ENCODE measurements at places on chromosomes 7 and 10.

DNA sequence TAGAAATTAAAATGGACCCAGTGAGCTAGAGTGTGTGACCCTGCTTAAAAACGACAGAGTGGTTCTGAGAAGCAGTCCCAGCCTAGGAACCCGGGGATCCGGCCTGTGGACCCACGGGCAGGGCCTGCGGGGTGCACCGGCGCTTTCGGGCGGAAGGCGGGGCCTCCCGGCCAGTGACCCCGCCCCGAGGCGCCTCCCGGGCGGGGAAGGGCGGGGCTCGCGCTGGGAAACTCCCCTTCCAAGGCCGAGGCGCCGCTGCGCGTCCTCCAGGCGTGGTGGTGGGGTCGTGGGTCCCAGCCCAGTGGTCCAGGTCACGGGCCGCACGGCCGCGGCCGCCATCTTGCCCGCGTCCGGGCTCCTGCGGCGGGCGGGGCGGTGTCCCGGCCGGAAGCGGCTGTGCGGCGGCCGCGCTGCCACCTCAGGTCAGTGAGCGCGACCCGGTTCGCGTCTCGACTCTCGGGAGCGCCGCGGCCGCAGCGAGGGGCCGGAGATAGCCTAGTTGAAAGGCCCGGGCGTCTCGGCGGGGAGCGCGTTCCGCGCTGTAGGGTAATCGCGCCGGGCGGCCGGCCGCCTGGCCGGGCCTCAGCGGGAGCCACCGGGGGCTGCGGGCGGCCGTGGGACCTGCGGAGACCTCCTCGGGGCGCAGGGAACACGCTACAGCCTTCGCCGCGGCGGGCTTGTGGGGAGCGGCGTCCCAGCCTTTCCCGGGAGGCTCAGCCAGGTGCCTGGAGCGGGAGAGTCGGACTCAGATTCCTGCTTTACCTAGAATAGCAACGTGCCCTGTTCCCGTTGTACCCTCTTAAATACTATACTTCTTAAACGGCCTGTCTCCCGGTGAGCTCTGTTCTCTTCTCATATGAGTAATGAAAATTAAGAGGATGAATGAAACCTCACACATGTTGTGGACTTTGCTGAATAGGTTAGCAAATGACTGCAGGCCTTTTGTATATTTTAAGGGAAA lies at the start of gene MIOS:
Gene MIOS (plus strand): TSS at position 234 of the 961 bp plus-strand sequence. CDS start 5,592 bp downstream, outside the sequence.
- DNase-seq = peak; percentile 75

DNA sequence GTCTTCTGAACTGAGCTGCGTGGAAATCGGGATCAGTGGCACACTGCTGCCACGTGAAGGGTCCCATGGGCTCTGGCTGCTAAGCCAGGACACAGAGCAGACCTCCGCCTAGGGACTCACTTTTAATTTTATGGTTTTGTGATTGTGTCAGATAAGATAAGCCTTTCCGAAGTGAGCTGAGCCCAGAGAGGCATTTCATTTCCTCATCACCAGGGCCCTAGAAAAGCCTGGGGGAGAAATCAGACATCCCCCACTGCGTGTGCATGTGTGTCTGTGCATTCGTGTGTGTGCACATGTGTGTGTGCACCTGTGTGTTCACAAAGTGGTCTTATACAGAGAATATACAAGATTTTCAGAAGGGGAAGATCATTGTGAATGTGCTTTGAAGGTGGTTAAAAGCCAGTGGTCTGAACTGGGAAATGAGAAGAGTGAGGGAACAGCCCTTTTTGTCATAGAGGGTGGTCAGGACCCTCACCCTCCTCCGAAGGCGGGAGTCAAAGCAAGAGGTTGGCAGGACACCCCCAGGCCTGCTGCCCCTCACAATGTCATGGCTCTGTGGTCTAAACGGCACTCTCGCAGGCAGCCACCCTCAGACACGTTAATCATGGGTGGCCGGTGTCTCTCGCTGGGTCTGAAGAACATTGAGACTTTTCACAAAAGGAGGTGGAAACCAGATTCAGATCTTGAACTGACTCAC lies 176.1 kb upstream of the PFKP start:
- DNase-seq = no peak

DNA sequence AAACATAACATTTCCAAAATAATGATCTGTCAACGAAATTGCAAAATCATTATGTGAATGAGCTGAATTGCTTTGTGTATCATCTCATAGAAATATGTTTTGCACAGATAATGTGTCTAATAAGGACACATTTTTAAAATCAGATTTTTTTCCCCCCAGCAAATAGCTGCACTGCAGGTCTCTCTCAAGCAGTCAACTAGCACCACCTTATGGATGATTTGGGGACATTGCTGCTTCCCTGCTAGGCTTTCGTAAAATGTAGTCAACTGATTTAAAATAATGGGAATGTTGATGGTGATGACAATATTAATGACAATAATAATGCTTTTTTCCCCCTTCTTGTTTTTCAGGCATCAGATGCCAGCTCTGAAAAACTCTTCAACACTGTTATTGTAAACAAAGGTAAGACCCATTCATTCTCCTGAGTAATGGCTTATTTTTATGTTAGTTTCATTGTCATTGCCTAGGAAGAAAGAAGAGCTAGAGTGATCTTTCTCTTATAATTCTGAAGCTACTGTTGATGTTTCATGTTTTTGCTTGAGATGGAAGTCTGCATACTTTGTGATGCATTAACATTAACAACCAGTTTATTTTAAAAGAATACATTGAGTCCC lies 433.6 kb upstream of the GALNT17 start:
- no peak for DNase-seq

DNA sequence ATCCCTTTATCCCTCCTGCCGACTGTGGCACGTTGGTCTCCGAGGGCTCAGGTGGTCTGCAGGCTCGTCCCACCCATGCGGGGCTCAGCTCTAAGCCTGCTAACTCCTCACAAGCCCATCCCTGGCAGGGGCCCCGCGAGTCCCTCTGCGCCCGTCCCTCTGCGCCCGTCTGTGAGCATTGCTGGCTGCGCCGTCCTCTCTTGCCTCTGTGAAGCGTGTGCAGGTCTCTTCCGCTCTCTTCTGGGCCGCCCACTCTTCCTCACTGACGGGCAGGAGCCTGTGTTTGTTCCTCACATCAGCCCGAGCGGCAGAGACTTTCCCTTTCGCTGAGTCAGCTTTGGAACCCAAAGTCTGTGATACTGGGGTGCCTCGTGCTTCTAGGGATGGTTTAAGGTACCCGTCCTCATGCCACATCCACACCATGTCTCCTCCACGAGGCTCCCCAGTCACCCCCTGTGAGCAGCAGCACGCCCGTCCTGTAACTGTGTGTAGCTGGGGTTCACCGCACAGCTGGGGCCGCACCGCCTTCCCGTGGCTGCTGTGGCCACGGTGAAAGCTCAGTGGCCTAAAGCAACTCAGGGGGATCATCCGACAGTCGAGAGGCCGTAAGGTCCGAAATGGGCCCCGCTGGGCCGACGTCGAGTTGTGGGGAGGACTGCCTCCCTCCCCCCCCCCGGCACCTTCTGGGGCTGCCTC lies 35.5 kb downstream of the ADGRA1 start:
- DNase-seq = no peak

GRCh38 chr7:42746214-42746613 lies 165.7 kb downstream of the C7orf25 start:
- DNase-seq = no peak

DNA sequence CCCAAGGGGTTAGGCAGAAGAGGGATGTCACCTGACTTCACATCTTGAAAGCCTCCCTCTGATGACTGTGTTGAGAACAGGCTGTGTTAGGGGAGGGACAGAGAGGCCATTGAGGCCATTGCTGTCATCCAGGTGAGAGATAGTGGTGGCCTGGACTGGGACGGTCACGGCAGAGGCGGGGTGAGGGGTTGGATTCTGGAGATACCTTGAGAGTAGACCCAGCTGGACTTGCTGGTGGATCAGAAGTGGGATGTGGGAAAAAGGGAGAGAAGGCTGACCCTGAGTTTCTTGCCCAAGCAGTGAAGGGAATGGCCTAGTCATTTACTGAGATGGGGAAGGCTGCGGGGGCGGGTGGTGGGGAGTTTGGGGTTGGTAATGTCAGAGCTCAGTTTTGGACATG lies 13.6 kb downstream of the MTURN start:
- DNase-seq = no peak

DNA sequence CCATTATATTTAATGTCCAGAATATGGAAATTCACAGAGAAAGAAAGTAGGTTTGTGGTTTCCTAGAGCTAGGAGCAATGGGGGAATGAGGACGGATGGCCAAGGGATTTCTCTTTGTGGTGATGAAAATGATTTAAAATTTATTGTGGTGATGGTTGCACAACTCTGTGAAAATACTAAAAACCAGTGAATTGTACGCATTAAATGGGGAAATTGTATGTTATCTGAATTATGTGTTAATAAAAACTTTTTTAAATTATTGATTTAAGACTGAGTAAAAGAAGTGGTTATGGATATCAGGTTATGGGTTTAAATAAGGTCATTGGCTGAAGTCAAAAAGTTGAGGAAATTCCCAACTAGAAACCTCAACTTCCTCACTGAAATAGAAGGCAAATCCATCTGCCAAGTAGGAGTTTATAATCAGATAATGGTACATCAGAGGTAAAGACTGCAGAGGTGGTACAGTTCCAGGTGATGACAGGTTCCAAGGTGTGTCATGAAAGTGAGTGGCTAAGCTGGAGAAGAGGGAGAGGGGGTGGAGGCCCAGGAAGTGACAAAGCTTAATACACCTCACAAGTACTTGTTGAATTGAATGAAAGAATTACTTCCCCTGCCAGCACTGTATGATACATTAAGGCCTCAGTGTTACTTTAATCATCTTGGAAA lies 68.9 kb upstream of the CCDC71L start:
- no peak for DNase-seq

DNA sequence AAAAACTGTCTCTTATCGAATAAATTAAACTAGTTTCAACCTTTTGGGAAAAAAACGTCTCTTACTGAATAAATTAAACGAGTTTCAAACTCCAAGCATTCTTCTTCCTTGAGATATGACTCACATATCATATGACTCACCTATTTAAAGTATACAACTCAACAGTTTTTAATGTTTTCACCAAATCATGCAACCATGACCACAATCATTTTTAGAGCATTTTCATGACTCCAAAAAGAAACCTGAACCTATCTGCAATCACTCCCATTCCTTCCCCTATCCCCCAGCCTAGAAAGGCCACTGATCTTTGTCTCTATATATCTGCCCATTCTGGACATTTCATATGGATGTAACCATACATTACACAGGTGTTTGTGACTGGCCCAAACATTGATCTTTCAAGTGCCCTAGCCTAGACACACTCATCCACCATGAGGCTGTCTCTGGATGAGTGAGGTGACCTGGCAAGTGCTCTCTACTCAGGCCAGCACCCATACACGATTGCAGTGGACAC lies 115.3 kb downstream of the PIP4K2A start:
- no peak for DNase-seq

DNA sequence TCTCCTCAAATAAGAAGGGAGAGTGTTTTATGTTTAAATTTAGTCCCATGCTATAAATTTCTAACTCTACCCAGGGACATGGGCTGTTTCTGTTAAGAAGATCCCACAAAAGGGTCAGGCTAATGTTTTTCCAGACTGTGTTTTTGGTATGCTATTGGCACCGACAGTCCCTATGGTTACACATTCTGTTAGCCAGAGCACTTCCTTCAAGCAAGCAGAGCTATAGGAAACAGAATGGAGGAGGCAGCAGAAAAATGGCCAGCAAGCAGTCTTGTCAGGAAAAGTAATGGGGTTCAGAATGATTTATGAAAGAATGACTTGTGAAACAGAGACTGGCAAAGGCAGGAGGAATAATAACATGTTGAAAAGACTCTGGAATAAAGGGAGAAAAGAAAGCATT lies 44.8 kb upstream of the PHYHIPL start:
- no peak for DNase-seq

- no peak for DNase-seq
These were observed 21.5 kb downstream of the LRRN3 start for GRCh38 chr7:111112439-111112838.

- no peak for DNase-seq
These were observed 15.5 kb downstream of the TUBGCP2 start for GRCh38 chr10:133292919-133293809.

DNA sequence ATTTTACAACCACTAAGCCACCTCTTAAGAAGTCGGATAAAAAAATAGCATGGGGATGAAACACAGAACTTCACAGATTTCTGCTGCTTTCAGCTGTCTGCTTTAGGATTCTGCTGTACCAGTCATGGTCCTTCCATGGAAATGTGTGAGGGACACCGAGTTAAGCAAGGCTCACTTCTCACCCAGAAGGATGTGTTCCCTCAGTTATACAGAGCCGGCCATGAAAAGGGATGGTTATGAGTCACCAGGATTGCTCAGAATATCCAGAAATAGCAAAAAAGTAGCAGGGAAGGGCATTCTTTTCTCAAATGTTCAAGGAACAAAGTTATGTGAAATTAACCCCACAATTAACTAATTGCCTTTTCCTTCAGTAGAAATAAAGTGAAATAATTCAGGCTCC lies 124.4 kb downstream of the AMPH start:
- no peak for DNase-seq

DNA sequence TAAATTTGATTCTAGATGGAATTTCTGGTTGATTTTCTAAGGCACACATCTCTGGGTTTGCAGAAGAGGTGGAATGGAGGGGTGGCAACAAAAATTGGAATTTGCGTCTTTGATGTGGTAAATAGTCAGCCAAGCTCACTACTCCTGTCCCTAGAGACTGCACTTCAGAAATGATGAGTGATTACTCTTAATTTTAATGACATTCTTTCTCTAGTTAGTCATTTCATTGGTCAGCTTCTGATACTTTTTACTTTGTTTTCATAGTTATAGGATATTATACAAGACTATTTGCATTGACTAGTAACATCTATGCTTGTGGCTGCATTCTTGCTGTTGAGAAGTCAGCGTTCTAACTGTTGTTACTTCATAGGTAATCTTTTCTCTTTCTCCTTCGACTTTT lies 658.3 kb downstream of the SUGCT start:
- DNase-seq = no peak

- no peak for DNase-seq
These were observed 306.4 kb upstream of the CDC14C start for GRCh38 chr7:48617993-48618392.

DNA sequence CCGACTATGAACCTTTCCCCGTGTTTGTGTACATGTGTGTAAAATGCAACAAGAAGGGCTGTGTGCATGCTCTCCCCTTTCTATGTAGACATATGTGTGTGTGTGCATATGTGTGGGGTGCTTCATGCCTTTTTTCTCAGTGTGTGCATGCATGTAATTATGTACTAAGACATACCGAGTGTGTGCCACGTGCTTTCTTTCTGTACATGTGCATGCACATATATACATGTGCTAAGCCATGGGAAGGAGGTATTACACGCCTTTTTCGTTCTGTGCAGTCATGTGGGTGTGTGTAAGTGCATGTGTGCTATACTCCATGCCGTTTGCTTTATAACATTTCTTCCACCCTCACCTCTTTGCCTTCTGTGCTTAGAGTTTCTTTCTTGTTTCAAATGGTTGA lies 544.3 kb downstream of the TNS3 start:
- DNase-seq = no peak

- DNase-seq = no peak
These were observed 457.4 kb upstream of the TPK1 start for GRCh38 chr7:145293228-145293701.

- DNase-seq = no peak
These were observed 27.9 kb upstream of the UBE2H start for GRCh38 chr7:129980667-129981066.

DNA sequence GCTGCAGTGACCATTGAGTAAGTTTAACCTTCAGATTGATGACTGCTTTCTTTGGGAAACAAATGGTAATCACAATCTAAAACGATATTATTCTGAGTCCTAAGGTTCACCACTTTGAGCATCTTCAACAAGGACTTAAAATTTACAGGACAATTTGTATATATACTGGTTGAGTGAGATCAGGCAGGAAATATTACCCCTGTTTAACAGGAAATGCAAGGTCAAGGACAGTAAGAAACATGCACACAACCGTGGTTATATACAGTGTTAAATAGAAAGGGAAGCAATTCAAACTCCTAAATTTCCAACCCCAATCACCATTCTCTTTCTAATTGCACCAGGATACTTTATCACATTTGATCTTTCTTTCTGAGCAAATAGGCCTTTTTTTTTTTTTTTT lies 96.1 kb downstream of the ZNF277 start:
- no peak for DNase-seq
